ENCODE measurements at places on chromosomes 6 and 20.

- no peak for DNase-seq
Observed at GRCh38 chr6:170233286-170234205, 57.3 kb downstream of the DLL1 start.

GRCh38 chr6:100886076-100886475, 4.9 kb upstream of the ASCC3 start:
- DNase-seq: no peak

DNA sequence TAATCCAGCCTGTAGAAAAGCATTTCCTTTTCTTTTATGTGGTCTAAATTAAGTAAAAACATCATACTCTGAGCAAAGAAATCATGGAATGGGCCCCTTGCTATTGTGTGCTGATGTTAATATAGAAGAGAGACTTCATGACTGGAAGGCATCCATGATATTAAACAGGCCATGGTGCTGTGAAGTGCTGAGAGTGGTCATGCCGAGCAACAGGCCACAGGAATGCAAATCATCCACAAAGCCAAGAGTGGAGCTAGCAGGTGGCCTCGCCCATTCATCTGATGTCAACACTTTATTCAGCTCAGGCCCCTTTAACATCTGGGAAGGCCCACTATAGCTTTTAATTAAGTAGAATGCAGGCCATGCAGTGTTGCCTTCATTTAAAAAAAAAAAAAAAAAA, 115.2 kb upstream of the HMGCLL1 start:
- DNase-seq: no peak

GRCh38 chr6:137856138-137856898, 10.7 kb upstream of the TNFAIP3 start:
- no peak for DNase-seq

- no peak for DNase-seq
Observed at GRCh38 chr20:33688938-33689424, 2.8 kb upstream of the E2F1 start.

DNA sequence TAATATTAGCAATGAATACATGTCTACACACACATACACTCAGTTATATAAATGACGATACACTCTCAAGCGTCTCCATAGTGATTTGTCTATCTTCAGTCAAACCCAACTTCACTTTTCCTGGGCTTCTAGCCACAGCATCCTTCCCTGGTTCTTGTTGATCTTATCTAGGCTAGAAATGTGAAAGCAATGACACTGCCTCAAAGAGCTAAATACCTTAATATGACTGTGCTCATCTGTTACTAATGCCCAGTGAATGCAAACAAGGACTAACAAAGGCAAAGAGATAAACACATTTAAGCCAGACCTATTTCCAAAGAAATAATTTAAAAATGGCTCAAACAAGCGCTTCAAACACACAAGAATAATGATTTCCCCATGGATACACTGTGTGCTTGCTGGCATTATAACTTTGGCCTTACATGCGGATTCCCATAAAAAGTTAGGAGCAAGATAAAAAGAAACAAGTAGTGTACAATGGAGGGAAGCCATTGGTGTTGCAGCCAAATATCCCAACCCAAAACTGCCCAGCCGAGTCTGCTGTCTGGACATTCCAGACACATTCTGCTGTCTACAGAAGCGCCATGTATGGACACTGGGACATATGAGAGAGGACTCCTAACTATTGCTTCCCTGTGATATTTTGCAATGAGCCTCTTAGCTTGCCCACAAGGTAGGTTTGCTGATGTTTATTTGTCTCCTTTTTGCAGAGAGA, 19.5 kb upstream of the DAAM2 start:
- no peak for DNase-seq

- DNase-seq: no peak
Observed at GRCh38 chr6:13098006-13098405, 230.3 kb downstream of the TBC1D7 start.

DNA sequence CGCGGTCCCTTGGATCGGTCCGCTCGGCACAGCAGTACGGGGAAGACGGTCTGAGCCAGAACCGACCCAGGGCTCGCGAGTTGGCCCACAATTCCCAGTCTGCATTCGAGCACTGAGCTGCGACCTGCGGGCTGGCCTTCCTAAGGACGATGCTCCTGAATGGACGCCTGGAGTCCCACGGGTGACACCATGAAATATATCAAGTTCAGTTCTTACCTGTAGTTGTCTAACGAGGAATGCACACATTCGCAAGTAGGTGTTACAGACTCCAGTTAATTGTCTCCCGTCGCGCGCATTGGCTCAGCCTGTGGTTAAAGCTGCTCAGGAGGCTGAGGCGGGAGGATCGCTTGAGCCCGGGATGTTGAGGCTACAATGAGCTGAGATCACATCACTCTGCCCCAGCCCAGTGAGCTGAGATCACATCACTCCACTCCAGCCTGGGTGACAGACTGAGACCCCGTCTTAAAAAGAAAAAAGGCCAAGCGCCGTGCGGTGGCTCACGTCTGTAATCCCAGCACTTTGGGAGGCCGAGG, 802 bp downstream of the PEX7 start:
- no peak for DNase-seq

- DNase-seq: no peak
Observed at GRCh38 chr20:44211177-44212039, 837 bp upstream of the OSER1 start.

DNA sequence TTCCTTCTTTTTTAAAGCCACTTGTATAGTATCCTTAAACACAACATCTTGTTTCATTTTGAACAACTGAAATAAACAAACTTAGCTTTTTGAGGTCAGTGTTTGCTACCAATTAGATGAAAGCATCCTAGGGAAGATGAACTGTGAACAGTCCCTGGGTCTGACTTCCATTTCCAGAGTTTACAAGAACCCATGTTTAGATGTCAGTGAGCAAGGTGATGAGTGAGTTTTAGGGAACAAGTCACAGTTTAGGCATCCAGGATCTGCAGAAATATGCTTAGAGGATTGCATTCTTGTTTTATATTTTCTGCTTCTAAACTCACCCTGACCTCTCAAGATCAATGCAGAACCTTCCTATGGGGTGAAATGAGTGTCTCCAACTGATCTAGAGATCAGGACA, 3.0 kb downstream of the ZC2HC1B start:
- DNase-seq: no peak

DNA sequence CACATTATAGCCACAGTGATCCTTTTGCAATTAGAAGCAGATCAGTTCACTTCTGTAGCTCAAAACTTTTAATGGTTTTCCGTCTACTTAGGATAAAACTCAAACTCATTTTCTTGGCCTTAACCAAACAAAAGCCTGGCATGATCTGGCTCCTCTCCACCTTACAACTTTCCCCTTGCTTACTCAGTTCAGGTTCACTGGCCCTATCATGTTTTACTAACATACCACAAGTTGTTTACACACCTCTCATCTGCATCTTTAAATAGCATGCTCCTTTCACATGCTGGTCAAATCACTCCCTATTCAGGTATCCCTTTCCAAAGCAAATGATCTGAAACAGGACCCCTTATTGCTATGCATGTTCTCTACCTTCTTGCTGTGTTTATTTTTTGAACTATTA, 191.4 kb upstream of the FAM83B start:
- DNase-seq: no peak

- DNase-seq: no peak
Observed at GRCh38 chr6:996271-996852, 303.4 kb upstream of the EXOC2 start.

DNA sequence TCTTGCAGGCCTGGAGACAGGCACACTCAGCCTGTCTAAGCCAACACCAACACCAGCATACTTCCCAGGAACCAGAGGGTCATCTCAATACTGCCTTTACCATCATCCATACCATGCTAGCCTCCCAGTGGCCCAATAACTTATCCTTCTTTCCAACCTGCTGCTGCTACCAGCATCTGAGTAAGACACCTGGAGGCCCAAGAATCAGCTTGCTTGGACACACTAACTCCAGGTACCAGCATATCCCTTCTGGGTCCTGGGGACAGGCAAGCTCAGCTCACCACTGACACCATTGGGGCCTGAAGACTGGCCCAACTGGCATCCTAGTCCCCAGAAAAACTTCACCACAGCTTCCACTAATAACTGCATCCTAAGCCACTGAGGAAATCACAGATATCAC, 205.3 kb downstream of the CD109 start:
- DNase-seq: no peak

- DNase-seq: no peak
Observed at GRCh38 chr20:46661659-46662058, 10.4 kb upstream of the SLC13A3 start.

DNA sequence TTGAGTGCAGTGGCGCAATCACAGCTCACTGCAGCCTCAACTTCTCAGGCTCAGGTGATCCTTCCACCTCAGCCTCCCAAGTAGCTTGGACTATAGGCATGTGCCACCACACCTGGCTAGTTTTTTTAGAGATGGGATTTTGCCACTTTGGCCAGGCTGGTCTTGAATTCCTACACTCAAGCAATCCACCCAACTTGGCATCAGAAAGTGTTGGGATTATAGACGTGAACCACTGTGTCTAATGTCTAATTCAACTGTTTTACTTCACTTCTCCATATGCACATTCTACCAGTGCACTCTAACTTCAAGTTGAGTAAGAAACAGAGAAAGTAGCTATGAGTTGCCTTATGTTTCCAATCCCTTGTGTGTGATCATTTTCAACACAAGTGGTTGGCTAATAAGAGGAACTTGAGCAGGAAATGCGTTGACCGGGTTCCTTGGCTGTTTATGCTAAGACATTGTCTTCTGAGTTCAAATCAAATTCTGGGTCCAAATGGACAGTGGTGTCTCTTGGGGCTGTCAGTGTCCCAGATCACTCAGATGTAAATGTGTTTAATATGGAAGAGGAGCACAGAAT, 23.9 kb downstream of the ZNF337 start:
- DNase-seq: no peak

- no peak for DNase-seq
Observed at GRCh38 chr20:5128886-5129285, 2.1 kb downstream of the CDS2 start.

- no peak for DNase-seq
Observed at GRCh38 chr6:119162134-119162775, 83.8 kb upstream of the FAM184A start.

GRCh38 chr20:62555642-62556420, 80.0 kb upstream of the GATA5 start:
- DNase-seq: no peak

DNA sequence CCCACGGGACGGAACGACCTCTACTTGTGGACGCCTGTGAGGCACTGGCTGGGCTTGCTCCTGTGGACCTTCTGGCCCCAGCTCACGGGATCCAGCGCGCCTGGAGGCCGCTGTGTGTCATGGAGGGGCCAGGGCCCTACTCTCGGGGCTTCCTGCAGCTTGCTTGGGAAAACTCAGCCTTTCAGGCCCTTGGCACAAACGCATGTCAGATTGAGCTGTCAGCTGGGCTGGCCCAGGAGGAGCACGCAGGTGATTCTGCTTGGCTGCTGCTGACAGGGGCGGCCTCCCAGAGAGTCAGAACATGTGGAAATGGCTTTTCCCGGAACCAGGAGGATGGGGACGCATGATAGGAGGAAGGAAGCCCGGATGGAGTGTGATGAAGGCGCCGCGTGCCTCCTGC, 39.7 kb downstream of the TMEM181 start:
- DNase-seq: no peak

DNA sequence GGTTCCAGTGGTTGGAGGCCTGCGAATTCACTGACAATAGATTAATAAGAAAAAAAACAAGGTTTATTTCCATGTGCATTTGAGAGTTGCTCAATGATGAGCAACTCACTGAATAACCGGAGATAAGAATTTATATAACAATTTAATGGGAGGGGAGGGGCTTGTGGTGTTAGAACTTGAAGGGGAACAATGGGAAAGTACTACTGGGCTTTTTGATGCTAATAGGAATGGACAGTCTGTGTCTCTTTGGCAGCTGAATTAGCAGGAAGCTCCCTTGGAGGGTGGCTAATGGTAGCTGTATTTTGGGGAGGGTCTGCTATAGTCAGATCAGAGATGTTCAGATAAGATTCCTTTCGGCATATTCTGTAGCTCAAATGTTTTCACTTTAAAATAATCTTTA, 62.4 kb upstream of the GMDS start:
- no peak for DNase-seq

DNA sequence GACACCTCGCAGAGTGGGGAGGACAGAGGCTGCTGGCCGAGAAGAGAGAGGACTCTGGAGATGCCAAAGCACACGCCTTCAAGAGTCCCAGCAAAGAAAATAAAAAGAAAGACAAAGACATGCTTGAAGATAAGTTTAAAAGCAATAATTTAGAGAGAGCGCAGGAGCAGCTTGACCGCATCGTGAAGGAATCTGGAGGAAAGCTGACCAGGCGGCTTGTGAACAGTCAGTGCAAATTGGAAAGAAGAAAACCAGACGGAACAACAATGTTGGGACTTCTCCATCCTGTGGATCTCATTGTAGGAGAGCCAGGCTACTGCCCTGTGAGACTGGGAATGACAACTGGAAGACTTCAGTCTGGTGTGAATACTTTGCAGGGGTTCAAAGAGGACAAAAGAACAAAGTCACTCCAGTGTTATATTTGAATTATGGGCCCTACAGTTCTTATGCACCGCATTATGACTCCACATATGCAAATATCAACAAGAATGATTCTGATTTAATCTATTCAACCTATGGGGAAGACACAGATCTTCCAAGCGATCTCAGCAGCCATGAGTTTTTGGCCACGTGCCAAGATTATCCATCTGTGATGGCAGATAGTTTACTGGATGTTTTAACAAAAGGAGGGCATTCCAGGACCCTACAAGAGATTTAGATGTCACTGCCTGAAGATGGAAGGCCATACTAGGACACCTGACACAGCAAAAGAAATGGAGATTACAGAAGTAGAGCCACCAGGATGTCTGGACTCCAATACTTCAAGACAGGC, 52.2 kb downstream of the REV3L start:
- no peak for DNase-seq

DNA sequence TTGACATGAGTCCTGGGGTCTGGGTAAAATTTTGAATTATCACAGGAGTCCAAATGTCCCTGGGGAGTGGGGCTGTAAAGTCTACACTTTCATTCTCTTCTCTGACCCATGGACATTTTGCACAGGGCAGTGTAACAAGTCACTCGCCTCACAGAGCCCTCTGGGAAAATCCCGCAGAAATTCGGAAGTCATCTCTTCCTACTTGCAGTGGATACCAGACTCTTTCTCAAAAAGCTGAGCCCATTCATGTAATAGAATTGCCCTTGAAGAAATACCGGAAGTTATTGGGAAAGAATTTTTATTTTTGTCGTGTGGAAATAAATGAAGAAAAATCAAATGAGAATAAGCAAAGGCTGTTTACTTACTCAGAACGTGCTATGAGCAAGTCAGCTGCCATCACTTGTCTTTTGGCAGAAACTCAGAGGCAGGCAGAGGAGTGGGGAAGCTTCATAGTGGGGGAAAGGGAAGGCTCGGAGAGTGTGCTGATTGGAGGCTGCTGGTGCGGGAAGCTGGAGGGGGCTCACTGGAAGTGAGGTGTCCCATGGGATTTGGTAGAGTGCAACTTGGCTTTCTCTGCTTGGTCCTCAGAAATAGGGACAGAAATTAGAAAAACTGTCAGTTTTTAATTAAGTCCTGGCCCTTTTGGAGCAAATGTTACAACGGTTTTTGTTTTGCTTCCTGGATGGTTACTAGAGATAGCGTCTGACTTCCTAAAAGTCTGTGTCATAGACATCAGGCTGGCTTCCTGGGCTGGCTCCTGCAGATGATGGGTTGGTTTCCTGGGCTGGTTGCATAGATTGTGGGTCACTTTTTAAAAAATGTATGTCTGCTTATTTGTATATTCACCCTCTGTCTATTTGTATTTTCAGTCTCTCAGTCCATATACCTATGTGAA, 79.8 kb upstream of the EEF1E1 start:
- DNase-seq: no peak

Measured in central memory CD4-positive, alpha-beta T cell (primary cell).